ENCODE measurements at places on chromosomes 2 and 18. TPM values are rescaled to one million over a fixed set of nuclear protein-coding genes. Genes with fewer than 3 reads are reported as not detected.

- no peak for DNase-seq
- H3K36me3 ChIP-seq, result no peaks in the 10 kb centered on the region
- H3K27ac ChIP-seq, result no peak overlapping the region
- H3K27me3 ChIP-seq, result no peaks in the 10 kb centered on the region
- no peaks in the 10 kb centered on the region for H3K4me1 ChIP-seq
- H3K4me3 ChIP-seq, result no peak overlapping the region
Measured at GRCh38 chr2:217117523-217117922, 257.7 kb upstream of the TNP1 start.

GRCh38 chr2:235378944-235379343 is 114.9 kb upstream of the AGAP1 start:
- no peak overlapping the region for H3K4me3 ChIP-seq
- no peaks in the 10 kb centered on the region for H3K4me1 ChIP-seq
- H3K27ac ChIP-seq, result no peak overlapping the region
- no peak for DNase-seq
- no peaks in the 10 kb centered on the region for H3K36me3 ChIP-seq

GRCh38 chr2:147177071-147177857 is 667.6 kb upstream of the ACVR2A start:
- no peak overlapping the region for H3K27ac ChIP-seq
- H3K27me3 ChIP-seq, result no peaks in the 10 kb centered on the region
- no peak for DNase-seq
- H3K4me3 ChIP-seq, result no peak overlapping the region
- H3K36me3 ChIP-seq, result no peaks in the 10 kb centered on the region

DNA sequence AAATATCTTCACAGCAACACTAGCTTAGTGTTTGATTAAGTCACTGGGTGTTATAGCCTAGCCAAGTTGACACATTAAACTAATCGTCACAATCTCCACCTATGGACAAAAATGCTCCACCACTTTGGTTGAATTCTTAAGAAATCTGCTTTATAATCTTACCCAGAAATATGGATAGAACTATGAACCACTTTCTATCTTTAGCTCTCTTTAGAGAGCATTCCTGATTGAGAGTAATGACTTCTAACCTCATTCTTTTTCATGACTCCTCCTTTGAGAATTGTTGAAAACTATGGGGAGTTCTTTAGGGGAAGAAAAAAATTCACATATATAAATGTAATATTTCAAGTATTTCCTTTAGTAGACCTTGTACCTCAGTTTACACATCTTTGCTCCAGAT is 1282.2 kb upstream of the ZEB2 start:
- no peaks in the 10 kb centered on the region for H3K36me3 ChIP-seq
- no peak for DNase-seq
- H3K27me3 ChIP-seq, result no peaks in the 10 kb centered on the region
- H3K4me1 ChIP-seq, result no peaks in the 10 kb centered on the region
- H3K4me3 ChIP-seq, result no peak overlapping the region

DNA sequence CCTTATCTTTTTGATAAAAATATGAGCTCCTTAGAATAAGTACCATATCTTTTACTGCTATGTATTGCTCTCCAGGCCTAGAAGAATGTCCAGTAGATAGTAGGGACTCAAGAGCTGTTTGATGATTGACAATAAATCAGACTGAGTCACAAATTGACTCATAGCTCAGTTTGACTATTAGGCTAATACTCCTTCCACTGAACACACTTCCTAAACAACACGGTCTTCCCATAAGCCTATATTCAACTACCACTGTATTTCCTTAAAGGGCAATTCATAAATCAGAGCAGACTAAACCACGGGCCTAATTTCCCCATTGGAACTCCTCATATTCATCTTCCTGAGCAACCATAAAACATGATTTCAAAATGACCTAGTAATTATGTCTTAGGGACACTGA is 258.5 kb downstream of the ALK start:
- H3K27ac ChIP-seq, result no peak overlapping the region
- DNase-seq, result no peak
- H3K4me1 ChIP-seq, result no peaks in the 10 kb centered on the region
- no peaks in the 10 kb centered on the region for H3K36me3 ChIP-seq

- H3K36me3 ChIP-seq, result no peaks in the 10 kb centered on the region
- no peak overlapping the region for H3K27ac ChIP-seq
- H3K27me3 ChIP-seq, result no peaks in the 10 kb centered on the region
- DNase-seq, result no peak
Measured at GRCh38 chr18:72672364-72673184, 128.4 kb upstream of the CBLN2 start.

DNA sequence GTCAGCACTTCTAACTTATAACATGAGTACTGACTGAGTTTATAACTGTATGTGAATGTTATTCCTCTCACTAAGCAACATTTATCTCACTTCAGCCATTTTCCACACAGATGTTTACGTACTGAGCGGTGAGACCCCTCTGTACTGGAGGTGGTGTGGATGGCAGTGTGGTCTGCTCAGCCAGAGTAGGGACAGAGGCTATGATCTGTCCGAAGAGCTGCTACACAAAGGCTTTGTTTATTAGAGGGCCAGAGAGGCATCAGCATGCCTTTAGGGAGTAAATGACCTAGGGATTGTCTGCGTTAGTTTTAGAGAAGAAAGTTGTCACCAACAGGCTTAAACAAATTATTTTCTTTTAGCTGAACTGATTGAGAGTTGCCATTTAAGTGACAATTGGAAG is 23.2 kb upstream of the TACR1 start:
- H3K27ac ChIP-seq, result no peak overlapping the region
- no peak overlapping the region for H3K4me3 ChIP-seq
- no peaks in the 10 kb centered on the region for H3K27me3 ChIP-seq
- H3K36me3 ChIP-seq, result no peaks in the 10 kb centered on the region

- H3K27ac ChIP-seq, result peak overlapping the region; percentile 94
- H3K27me3 ChIP-seq, result no peaks in the 10 kb centered on the region
- peak overlapping the region; percentile 94 for H3K4me3 ChIP-seq
- no peak for DNase-seq
- peaks cover 4% of the 10 kb centered on the region for H3K4me1 ChIP-seq
- H3K36me3 ChIP-seq, result no peaks in the 10 kb centered on the region
Measured at GRCh38 chr2:85355073-85355410, 473 bp downstream of the ELMOD3 start.

DNA sequence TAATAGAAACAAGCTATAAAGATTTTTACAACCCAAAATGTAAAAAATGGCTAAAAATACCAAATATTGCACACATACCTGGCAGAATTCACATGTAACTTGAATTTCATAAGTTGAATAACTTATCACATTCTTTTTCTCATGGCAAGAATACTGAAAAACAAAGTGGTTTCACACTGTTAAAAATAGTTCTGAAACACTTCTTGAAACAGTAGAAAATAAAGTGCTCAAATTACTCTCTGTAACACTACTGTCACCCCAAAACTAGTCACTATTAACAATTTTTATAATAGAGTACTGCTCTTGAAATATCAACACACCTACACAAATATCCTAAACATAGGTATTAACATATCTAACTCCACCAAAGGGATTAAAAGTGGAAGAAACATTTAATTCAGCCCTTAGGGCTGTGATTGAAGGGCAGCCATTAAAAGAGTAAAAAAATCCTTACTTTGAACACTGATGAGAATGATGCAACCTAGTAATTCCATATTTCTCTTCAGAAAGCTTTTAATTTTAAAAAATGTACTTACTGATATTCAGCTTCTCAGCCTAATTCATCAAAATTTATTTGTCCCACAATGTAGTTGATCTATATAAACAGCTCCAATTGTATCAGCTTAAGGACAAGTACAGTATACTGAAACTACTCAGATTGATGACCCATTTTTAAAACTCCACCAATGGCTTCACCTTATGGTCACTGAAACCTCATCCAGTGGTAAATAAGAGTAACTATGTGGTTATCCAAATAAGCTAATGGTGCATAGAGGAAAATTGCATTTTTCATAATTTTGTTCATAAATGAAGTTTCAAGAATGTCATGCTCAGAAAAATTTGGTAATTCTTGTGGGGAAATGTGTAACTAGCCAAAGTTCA is 31.4 kb downstream of the ATF2 start:
- no peak for DNase-seq
- H3K4me1 ChIP-seq, result peaks cover 5% of the 10 kb centered on the region
- peaks cover 4% of the 10 kb centered on the region for H3K36me3 ChIP-seq
- H3K27me3 ChIP-seq, result no peaks in the 10 kb centered on the region
- no peak overlapping the region for H3K27ac ChIP-seq

MDH1B gene
- total RNA-seq, result 0.50 TPM

TMEM37 gene
- total RNA-seq, result 52.1 TPM

GAREM1 gene
- total RNA-seq, result 15.3 TPM

MC4R gene
- not detected for total RNA-seq

EMX1 gene
- total RNA-seq, result 2.0 TPM

WDCP gene
- 6.8 TPM for total RNA-seq
